ENCODE measurements at places on chromosomes 6 and 20.
A peak's percentile ranks its signal among the peaks of the same experiment; 100 is the strongest.

DNA sequence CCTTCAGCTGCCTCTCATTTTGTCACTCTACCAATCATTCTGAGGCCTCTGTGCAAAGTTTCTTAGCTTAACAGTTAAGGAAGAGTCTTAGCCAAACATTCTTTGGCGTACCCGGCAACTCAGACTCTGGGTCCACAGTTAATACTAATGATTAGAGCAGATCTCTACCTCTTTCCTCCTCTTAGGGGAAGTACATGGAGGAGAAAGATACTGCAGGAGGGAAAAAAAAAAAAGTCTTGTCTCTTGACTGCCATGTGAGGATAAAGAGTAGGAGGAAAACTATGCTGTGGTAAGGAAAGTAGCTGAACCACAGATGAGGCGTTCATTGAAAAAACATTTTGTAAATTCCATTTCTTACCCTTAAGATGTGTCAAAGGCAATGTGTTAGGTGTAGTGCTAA is 44.0 kb upstream of the MARCKS start:
- DNase-seq, result no peak

DNA sequence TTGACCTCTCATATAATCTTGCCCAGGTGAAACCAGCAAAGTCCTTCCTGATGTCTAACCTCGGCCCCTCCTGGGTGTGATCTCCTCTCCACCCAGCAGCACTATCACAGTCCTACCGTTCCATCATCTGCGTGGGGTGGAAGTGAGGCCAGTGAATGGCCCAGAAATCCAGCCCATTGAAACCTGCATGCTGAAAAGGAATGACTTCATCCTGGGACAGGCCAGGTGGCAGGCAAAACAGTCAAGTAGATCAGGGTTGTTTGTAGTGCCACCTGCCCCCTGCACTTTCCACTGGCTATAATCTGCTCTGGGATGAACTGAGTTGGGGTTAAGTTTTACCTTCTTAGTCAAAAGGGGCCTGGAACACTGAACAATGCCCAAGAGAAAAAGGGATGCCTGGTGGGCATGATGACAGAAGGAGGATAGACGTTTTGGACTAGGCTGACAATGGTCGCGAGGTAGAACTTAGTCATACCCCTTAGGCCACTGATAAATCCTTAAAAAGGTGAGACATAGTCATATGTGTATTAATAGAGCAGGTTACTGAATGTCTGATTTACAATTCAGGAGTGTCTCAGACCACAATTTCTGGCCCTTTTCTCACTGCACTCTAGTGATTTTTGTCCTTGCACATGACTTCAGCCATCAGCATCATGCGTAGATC is 8.1 kb upstream of the HSP90AB1 start:
- DNase-seq, result no peak

DNA sequence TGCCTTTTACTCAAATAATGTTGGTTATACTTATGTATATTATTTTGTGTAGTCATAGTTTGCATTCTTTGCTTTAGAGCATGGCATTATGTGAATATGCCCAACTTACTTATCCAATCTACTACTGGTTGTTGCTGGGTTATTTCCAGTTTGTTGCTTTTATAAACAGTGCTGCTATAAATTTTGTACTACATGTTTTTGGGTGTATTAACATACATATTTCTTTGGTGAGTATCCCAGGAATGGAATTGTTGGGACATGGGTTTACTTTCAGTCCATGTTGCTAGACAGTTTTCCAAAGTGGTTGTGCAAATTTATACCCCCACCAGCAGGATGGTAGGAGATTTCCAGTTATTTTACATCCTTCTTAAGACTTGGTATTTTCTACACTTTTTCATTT is 157.1 kb upstream of the THEMIS start:
- no peak for DNase-seq

- DNase-seq, result no peak
These were observed 87.1 kb downstream of the TRMT6 start for GRCh38 chr20:5863040-5863833.

DNA sequence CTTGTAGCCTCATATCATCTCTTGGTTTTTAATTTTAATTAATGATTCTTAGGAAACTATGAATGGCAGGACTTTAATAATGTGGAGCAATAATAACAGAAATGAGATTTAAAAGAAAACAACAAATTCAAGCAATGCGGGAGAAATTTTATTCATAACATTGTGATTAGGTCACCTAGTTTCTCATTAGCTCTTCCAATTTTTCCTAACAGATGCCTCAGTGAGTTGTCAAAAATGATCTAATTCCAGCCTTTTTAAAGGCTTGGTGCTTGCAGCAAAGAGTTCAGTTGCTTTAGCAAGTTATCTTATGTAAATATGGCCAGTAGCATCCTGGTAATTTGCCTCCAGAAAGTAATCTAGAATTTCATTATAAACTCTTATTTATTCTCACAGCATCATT is 20.4 kb downstream of the PDE7B start:
- DNase-seq, result no peak

- DNase-seq, result no peak
These were observed 205.8 kb downstream of the TRDN start for GRCh38 chr6:123430970-123431369.

GRCh38 chr6:159100395-159101182 is 55.8 kb upstream of the TAGAP start:
- DNase-seq, result no peak

- no peak for DNase-seq
These were observed 157.5 kb upstream of the TBX18 start for GRCh38 chr6:84921891-84922290.

DNA sequence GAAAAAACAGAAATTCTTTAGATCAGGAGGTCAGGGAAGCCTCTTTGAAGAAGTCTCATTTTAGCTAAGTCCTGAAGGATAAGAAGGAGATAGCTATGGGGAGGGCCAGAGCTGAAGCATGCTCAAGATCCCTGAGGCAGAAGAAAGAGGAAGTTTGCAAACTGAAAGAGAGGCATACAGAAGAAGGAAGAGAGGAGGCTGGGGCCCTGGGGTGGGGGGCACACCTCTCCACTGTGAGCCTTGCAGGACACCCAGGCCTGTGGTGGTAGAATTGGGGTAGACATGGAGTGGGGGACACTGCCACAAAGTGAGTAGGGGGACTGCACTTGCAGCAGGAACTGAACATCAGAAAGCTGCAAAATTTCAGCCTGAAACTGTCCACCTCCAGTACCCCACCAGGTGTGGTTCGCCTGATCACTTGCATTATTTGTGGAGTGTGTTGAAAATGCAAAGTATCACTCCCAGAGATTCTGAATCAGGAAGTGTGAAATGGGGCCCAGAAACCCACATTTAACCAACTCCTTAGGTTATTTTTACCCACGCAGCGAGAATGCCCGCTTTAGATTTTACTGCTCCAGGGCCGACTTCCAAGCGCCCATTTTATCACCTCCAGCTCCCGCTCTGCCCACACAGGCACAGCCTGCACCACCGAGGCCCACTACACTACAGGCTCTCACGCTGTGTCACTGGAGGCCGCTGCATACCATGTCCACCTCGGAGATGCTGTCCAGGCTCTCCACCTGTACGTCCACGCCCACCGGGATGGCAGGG is 44.0 kb downstream of the GABRR2 start:
- no peak for DNase-seq

DNA sequence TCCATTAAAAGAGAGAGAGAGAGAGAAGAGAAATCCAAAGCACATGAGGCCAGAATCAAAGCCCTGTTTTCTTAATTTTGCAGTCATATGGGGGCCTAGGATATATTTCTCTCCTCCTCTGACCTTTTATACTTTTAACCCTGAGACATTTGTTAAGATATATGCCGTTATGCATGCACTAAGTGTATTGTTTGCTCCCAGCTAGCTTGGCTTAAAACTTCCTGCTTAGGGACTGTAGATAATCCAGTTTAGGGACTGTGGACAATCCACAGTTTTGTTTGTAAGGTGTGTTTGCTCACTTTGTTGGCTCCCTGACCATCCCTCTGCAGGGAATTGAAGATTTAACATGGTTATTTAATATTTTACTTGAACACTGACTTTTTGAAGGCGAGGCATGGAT is 166.3 kb upstream of the TSHZ2 start:
- DNase-seq, result no peak

GRCh38 chr6:138145402-138145801 is 16.3 kb upstream of the ARFGEF3 start:
- no peak for DNase-seq

GRCh38 chr20:44217342-44218092 is 6.9 kb upstream of the OSER1 start:
- peak; percentile 63 for DNase-seq

DNA sequence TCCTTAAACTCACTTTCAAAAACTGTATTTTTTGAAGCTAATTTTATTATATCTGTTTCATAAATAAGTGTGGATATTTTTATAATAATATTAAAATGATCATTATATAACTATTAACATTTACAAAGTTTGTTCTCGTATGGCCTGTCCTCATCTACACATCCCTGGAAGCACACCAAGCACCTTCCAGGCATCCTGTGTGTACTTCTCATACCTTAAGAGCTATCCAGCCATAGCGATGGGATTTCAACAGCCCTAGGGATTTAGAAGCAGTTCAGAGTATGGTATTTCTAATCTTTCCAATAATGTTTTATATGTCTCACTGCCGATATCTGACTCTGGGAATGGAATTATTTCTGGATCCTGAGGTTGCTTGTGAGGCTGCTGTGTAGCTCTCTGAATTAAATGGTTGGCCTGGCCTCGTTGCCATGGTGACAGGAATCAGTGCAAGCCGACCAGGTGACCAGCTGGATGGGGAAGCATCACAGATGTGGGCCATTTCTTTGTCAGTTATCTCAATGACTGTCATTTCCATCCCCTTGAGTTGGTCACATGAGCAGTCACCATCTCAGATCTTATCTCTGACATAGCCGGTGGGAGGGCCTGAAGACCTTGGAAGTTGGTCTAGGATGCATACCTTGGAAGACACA is 265.2 kb upstream of the RIN2 start:
- no peak for DNase-seq

DNA sequence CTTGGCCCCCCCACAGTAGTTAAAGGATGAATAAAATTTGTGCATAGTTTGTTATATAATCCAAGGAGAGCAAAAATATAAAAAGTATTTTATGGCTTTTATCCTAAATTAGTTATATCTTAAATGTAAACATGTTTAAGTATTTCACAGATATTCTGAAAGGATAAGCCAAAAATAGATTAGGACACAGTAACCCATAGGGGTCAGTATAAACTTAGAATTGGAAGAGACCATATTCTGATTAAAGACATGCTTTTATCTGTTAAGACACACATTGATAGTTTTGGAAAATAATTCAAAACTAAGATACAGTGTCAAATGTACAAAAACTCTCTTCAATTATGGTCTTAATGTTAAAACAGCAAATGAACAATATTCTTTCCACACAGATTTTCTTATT is 4.5 kb upstream of the SERINC1 start:
- DNase-seq, result no peak

DNA sequence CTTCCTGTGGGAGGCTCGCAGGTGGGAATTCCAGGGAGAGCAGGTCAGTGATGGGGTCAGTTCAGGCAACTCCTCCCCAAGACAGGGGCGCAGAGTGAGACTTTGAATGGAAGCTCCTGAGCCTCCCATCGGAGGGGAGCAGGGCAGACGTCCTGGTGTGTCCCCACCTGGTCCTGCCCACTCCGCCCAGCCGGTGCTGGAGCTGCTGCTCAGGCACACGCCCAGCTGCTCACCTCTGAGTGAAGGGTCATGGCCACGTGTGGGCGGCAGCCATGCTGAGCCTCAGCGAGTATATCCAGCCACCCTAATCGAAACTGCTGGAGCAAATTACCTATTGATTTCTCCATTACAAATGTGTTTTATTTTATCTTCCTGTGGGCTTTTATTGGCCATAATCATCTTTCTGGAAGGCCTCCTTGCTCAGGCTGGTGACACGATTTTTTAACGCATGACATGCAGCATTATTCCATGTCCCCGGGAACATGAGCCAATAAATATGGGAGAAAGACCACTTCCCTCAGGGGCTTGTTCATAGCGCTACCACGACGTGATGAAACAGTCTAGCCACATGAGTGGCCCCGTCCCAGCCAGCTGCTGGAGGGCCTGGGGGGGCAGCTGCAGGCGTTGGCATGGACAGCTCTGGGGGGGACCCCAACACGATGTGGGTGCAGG is 148.1 kb downstream of the TAF4 start:
- no peak for DNase-seq

DNA sequence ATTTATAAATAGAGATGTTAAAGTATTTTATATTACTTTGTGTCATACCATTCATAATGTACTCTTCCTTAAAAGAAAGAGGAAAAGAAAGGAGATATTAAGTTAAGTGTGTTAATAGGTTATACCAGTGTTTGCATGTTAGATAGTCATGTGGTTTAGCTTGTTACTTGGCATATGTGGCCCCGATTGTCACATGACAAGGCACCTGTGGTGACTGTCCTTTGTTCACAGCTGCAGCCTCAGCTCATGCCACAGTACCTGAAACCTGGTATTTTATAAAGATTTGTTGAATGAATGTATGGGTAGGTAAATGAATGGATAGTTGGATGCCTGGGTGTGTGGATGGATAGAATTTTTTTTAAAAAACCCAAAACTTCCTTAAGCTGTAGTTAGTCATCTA is 306.1 kb upstream of the FLRT3 start:
- DNase-seq, result no peak

- no peak for DNase-seq
These were observed 25.8 kb downstream of the ANKRD6 start for GRCh38 chr6:89458704-89459103.

GRCh38 chr6:21753241-21754108 is 159.9 kb downstream of the SOX4 start:
- DNase-seq, result no peak

- no peak for DNase-seq
These were observed 31.8 kb downstream of the PSMF1 start for GRCh38 chr20:1150218-1150617.

DNA sequence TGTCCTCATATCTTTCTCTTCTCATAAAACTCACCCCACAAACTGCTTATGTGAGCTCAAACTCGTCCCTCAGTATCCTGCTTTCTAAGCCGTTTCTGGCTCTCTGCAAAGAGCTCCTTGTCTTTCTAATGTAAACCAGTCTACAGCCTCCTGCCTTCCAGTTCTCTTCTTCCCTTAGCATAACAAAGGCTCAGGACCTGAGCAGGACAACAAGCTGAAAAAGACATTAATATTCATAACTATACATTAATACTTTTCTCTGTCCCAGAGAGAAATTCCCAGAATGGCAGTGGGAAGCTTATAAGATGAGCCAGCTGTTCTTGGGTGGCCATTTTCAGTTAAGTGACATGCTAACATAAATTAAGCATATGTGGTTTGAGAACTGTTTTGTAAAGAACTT is 207.0 kb upstream of the TCF21 start:
- DNase-seq, result no peak

DNA sequence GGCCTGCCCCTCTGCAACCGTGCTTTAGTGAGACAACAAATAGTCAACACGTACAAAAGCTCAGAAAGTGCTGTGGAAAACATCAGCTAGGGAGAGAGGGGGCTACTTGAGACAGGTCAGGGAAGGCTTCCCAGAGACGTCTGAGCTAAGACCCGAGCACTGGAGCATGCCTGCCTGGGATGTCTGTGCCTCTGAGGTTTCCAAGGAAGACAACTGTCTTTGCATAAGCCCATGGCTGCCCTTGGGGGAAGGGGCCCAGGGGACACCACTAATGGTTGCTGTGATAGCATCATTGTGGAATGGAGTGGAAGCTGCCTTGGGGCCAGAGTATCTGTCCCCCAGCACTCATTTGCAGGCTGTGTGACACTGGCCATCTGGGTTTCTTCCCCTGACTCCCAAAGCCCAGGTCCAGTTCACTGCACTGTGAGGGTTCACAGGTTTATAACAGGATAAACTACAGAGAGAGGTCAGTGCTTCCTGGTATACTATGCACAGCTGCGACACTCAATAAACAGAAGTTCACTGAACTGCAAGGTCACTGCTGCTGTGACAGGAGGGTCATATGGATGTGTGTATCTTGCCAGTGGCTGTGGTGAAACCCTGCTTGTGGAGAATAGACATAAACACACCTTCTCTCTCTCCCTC is 1.5 kb upstream of the ARFGEF2 start:
- DNase-seq, result no peak

- DNase-seq, result no peak
These were observed 551.6 kb downstream of the COL12A1 start for GRCh38 chr6:74654296-74654695.

Measured in activated naive CD4-positive, alpha-beta T cell treated with anti-CD3 and anti-CD28 coated beads, Interleukin-2, amount 50 U/mL, for 16 hours (primary cell).